ENCODE measurements at places on chromosomes 3 and 15. TPM values are rescaled to one million over a fixed set of nuclear protein-coding genes. Genes with fewer than 3 reads are reported as not detected.

DNA sequence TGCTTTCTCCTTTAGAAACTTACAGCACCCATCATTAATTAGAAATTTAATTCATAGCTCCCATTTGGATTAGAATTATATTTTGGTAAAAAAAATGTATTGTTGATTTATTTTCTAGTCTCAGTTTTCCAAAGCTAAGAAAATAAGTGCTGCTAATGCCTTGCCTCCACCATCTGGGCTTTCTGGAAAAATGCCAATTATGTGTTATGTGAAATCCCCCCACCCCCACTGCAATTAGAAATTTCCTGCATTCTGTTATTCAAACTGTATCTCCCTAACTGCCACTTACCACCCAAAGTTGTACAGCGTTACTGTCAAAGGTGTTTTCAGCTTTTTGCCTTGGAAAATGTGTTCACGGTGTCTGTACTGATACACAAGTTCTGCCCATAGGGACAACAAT, 617.2 kb upstream of the UBE2E2 start:
- DNase-seq: peak; percentile 57

DNA sequence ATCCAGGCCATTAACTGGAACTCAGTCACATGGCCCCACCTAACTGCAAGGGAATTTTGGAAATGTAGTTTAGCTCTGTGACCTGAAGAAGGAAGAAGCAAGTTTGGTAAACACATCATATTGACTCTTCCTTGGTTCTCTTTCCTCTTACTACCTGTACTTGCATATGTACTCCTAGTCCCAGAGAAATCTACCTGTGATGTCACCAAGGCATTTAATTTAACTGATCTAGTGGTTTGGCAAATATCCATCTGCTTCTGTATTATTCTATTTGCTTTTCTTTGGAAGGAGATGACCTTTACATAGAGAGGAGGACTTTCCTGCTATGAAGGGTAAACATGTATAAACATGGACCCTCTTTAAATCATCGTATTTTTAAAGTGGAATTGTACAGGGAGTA, 150.8 kb downstream of the TMEM108 start:
- no peak for DNase-seq

GRCh38 chr3:15787941-15788340, 9.8 kb downstream of the ANKRD28 start:
- DNase-seq: no peak

DNA sequence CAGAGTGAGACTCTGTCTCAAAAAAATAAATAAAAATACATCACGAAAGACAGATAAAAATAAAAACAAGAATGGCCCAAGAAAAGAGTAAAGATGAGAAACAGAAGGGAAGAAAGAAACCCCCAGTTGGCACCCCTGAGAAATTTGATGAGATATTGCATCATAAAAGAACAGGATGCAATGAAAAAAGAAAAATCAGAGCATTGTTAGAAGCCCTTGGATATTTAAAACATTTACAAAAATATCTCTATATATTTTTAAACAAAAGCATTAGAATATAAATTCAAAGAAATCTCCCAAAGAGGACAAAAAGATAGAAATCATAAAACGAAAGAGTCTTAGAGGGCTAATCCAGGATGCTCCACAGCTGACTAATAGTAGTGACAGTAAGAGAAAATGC, 18.6 kb upstream of the ZBTB38 start:
- no peak for DNase-seq

GRCh38 chr3:2036076-2036475, 62.6 kb upstream of the CNTN4 start:
- DNase-seq: no peak

DNA sequence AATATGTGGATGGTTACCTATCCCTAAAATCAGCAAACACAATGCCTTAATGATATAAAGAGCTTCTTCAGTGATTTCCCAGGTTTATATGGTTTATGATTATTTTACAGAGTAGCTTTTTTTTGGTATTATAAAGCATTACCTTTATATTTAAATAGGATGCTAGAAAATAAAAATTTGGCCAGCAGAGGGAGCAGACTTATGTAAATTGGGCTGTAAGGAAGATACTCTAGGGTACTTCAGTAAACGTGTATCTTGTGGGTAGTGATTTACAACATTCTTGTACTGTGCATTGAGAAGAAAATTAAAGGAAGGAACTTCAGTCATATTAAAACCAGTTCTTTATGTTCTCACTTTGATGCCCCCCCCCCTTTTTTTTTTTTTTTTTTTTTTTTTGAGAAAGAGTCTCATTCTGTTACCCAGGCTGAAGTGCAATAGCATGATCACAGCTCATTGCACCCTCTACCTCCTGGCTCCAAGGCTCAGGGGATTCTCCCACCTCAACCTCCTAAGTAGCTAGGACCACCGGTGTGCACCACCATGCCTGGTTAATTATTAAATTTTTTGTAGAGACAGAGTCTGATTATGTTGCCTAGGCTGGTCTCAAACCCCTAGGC, 167.9 kb downstream of the BBX start:
- peak; percentile 70 for DNase-seq

GRCh38 chr15:46647046-46647445, 1012.2 kb downstream of the SQOR start:
- DNase-seq: no peak

DNA sequence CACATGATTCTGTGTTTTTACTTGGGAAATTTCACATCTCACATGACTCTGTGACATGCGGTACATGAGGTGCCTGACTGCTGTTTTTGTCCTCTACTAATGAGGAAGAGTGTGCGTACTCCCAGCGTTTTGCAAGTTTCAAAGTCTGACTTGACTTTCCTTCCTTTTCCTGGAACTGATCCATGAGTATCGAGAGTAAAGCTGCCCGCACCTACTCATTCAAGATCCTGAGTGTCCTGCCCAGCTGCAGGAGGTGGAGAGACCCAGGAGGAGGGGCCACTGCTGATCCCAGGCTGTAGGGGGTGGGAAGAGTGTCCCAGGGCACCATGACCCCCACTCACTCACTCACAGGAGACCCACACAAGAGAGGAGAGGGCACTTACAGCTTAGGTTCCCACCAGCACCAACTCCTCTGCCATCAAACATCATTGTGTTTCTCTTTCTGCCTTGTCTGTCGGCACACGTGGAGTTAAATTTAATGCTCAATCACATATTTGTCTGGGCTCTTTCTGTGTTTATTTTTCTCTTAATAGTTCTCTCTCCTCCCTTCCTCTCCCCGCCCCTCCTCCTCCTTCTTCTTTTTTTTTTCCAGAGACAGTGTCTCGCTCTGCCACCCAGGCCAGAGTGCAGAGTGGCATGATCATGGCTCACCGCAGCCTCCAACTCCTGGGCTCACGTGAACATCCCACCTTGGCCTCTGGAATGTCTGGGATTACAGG, 1.4 kb downstream of the CCR5AS start:
- no peak for DNase-seq

- no peak for DNase-seq
Observed at GRCh38 chr3:120472121-120472844, 21.5 kb upstream of the FSTL1 start.

- DNase-seq: no peak
Observed at GRCh38 chr3:150385296-150386242, 22.5 kb upstream of the TSC22D2 start.

- DNase-seq: no peak
Observed at GRCh38 chr3:27429909-27430308, 54.3 kb downstream of the SLC4A7 start.

DNA sequence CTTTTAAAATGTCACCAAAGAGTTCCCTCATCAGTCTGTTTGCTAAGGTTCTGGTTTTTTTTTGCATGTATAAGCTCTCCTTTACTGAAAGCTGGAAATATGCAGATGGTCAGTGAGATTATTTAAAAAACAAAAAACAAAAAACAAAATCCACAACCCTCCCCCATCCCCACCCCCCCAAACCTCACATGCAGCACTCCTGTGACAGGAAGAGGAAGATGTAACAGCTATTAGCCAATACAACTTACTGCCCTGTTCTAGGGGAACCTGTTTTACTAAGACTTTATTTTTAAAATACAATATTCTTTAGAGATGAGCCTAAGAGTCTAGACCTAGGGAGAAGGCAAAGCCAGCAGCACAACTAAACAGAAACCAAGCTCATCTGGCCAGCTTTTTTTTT, 39.5 kb downstream of the ANP32A start:
- DNase-seq: no peak

DNA sequence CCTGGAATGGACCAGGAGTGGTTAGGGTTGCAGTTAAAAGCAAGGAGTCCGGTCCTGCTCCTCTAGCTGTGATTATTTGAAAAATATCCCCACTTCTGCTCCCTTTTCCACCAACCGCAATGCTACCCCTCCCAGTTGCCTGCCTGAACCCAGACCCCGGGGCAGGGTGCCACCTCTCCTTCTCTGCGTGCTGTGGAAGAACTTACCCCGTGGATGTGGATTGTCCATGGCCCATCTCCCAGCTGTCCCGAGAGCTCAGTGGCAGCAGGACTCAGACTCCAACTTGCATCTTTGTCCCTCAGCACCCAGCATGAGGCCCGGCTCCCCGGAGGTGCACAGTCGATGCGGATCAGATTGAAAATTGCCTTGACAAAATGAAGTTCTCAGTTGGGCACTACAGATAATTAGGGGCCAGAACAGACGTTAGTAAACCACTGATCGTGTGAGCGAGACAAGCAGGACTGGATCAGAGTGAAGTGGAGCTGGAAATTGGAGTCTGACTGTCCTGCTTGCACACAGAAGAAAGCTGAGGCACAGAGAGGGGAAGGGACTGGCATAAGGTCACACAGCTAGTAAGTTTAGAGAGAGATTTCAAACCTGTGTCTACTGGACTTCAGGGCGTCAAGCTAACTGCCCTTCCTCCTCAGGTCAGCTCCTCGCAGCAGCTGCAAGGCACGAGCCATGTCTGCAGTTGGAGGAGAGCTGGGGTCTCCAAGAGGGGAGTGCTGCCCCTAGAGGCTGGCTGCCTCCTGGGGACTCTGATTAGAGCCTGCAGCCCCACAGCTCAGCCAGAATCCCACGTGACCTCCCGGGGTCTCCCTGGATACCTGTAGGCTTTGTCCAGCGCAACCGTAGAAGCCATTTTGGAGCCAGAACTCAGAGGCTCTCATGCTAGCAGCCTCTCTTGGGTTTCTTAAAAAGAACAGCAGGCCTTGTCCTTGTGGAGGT, 14.7 kb downstream of the SLC6A1 start:
- no peak for DNase-seq

DNA sequence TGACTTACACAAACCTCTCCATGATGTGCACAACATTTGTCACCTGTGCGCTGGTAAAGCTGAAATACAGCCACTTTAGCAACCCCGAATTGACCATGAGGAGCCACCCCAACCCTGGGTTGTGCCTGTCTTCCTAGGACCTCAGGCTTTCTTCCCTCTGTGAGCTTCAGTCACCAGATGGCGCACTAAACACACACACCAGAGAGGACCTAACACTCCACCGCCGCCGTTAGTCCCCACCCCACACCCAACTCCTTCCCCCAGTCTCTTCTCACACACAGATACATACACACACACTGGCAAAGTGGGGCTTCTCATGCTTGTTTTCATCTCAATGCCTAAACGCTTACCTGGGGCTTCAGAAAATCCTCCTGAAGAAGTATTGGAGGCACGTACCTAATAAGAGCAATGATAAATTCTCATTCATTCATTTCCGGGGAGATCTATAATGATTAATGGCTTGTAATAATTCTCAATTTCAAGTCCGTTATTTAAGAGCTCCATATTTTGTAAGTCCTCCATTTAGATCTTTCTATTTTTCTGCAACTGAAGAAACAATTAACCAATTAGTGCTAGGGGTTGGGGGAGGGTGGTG, 2.1 kb upstream of the CCDC80 start:
- peak; percentile 62 for DNase-seq

DNA sequence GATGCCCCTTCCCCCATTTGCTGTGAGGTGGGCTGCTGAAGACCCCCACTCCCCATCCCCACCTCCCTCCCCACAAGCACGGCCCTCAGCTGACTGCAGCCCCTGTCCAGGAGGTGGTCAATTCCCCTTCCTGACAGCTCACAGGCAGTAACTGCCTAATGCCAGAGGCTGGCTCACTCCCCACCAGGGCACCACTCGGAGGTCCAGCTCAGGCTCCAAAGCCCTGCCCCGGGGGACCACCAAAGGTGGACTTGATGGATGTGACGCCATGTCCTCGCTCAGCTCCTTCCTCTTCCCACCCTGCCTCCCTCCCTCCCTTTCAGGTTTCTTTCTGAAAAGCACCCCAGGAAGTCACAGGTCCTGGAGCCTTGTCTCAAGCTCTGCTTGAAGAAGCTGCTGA, 82.8 kb downstream of the MEGF11 start:
- DNase-seq: no peak

GRCh38 chr3:187802928-187803259, 57.6 kb upstream of the BCL6 start:
- DNase-seq: no peak

- peak; percentile 94 for DNase-seq
Observed at GRCh38 chr15:101723874-101724674, at the start of gene TARS3. Gene TARS3 (minus strand): TSS chr15:101724473. CDS start chr15:101724387, 86 bp downstream.

- DNase-seq: no peak
Observed at GRCh38 chr3:123013876-123014275, 13.7 kb downstream of the SEMA5B start.

DNA sequence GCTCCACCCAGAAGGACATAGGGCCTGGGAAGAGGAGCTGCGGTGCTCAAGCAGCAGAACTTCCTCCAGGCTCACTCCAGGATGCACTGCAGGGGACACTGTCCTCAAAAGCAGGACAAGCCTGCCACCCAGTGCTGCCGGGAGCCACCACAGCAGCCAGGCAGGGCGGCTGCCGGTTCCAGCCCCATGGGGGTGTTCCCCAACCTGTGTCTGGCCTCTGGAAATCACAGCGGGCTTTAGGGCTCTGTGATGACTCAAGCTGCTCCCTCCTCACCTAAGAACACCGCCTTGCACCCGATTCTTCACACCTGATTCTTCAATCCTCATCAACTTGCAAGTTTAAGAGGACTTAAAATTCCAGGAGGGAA, 71.9 kb upstream of the SLC6A11 start:
- DNase-seq: no peak

DNA sequence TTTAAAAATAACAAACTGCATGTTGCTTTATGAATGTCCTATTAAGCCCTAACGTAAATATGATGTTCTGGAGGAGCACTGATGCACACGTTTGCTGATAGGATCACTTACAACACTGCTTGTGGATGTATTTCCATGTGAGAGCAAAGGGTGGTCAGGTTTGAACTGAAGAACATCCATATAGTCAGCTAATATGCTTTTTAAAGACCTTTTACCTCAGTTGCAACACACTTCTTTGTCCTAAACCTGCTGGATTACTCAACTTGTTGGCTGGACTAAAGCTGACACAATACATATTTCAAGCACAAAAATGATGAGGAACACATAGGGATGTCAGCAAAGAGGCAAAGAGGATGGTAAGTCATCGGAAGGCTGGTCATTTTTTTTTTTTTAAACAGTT, 186.6 kb downstream of the TIGIT start:
- no peak for DNase-seq

GRCh38 chr15:39657668-39658067, 76.8 kb downstream of the THBS1 start:
- no peak for DNase-seq

- peak; percentile 6 for DNase-seq
Observed at GRCh38 chr3:21062831-21063294, 688.1 kb downstream of the ZNF385D start.

GRCh38 chr15:59298854-59299250, 73.8 kb downstream of the MYO1E start:
- DNase-seq: no peak

Gene GHSR
- not detected for total RNA-seq

Gene ECE2
- total RNA-seq: not detected

Gene CHRM5
- 0.18 TPM for total RNA-seq

Gene RARRES1
- not detected for total RNA-seq

Gene C2CD4B
- not detected for total RNA-seq

Gene POTEB3
- total RNA-seq: not detected

Gene PLSCR2
- total RNA-seq: not detected

Gene APOD
- 2.9 TPM for total RNA-seq

Gene IGDCC3
- total RNA-seq: 20.1 TPM

Gene FAM227B
- total RNA-seq: 0.12 TPM

Gene CAMK1
- total RNA-seq: not detected

Gene SPRED1
- total RNA-seq: 8.2 TPM

Gene NR2F2
- total RNA-seq: 3.6 TPM

Gene ARHGAP31
- total RNA-seq: not detected

Measured in G401 (cell line).